ENCODE measurements at places on chromosomes 3 and 15.

DNA sequence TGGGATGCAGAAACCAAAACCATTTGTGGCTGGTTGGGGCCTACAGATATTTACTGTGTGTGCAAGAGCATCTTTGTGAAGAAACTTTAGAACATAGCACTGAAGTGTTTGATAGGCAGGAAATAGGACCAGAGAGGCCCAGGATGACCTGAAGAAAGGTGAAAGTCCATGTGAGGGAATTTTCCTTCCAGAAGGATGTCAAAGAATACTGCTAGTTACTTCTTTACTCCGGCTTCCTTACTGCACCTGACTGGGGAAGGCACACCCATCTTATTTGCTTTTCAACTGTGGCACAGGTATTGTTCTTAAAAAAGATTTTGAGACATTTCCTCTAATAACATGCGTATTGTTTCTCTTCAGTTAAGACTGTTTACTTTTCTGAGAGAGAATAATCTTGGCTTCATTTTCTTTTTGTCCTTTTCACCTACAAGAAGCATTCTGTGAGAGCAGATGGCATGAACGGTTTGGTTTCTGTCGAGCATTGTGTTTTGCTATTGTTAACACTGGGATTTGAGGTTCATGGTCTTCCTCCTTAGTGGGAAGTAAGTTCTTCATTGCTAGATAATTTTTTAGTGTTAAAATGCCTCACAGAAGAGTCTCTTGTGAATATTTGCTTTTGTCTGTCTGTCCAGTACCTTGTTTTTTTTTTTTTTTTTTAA, 71.5 kb downstream of the SLCO3A1 start:
- no peak for DNase-seq

DNA sequence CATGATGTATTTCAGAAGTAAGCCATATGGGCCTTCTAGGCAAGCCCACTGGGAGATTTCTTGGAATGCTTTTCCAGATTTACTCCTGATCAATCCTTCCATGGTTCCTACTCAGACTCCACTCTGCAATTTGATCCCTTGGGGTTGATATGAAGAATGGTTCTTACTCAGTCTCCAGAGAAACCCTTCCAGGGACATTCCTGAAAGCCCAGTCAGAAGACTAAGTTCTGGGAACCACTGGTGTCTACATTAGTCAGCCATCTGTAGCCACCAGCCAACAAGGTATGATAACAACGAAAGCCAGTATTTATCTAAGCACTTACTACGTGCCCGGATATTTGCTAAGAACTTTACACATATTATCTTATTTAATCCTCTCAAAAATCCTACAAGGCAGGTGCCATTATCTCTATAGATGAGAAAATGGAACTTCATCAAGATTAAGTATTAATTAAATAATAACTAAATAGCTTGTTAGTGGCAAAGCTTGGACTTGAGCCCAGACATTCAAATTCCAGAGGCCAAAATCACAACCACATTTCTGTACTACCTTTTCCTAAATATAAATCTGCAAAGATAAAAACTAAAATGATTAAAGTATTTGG, 32.7 kb downstream of the ZNF385D start:
- peak; percentile 98 for DNase-seq

DNA sequence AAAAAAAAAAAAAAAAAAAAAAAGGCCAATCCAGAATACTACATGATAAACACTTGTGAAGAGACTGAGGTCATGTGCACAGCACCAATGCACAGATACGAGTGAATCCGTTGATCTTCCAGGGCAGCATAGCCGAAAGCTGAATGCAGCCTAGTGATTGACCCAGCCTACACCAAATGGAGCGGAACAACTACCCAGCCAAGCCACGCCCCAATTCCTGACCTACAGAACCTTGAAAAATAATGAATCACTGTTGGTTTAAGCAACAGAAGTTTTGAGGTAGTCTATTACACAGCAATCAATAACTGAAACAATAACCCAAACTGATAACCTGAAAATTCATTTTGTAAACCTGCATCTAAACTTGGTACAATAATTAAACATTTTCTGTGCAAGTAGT, 361.0 kb downstream of the FHIT start:
- DNase-seq, result peak; percentile 71

GRCh38 chr3:138933068-138933668, 13.8 kb downstream of the FOXL2 start:
- DNase-seq, result no peak

GRCh38 chr15:100720406-100720967, 118.1 kb downstream of the ASB7 start:
- DNase-seq, result no peak

GRCh38 chr3:129238945-129239705, 10.3 kb upstream of the COPG1 start:
- DNase-seq, result no peak

- DNase-seq, result no peak
These were observed 102.5 kb downstream of the IQSEC1 start for GRCh38 chr3:12970684-12971083.

- peak; percentile 20 for DNase-seq
These were observed 24.0 kb downstream of the PLA2G4B start for GRCh38 chr15:41862515-41863116.
